ENCODE measurements at places on chromosomes 1 and 21.

DNA sequence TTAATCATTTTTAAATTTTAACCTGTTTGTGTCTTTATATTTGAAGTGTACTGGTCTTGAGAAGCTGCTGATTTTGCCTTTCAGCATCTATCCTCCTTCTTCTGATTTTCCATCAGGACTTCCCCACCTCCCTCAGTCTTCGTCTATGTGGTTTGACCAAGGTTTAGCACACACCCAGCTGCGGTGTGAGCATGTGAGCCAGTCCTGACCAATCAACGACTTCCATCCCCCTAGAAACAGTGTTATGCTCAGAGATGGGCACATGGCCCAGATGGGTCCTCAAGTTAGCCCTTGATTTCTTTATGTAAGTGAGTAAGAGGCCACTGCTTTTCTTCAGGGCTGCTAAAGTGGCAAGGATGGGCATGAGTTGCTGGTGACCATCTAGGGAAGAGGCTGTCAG lies 190.8 kb downstream of the MATN1 start:
- DNase-seq, result no peak

- no peak for DNase-seq
Observed at GRCh38 chr1:188668083-188668482, 1809.6 kb downstream of the BRINP3 start.

GRCh38 chr1:9263276-9263855 lies 28.8 kb downstream of the H6PD start:
- no peak for DNase-seq

- DNase-seq, result no peak
Observed at GRCh38 chr1:207691841-207692240, 46.9 kb downstream of the CR1L start.

DNA sequence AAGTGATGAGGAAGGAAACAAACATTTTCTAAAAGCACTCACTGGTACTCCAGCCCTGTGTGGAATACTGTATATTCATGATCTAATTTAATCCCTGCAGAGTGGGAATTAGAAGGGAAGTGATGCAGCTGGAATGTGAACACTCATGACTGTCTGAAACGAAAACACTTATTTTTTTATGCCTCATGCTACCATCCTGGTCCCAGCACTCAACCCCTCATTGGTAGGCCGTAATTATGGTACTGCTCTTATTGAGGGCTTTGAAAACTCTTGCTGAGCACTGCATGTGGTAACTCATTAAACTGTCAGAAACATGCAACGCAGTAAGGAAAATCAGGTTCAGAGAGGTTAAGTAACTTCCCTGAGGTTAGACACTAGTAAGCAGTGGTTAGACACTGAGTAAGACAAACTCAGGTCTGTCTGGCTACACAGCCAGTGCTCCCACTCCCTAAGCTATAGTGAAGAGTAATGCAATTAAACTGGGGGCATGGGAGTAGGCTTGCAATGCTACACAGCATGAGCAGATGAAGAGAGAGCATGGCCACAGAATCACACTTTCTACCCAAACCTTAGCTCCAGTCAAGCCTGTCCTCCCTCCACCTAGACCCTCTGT lies 17.3 kb upstream of the TNFSF4 start:
- DNase-seq, result no peak

DNA sequence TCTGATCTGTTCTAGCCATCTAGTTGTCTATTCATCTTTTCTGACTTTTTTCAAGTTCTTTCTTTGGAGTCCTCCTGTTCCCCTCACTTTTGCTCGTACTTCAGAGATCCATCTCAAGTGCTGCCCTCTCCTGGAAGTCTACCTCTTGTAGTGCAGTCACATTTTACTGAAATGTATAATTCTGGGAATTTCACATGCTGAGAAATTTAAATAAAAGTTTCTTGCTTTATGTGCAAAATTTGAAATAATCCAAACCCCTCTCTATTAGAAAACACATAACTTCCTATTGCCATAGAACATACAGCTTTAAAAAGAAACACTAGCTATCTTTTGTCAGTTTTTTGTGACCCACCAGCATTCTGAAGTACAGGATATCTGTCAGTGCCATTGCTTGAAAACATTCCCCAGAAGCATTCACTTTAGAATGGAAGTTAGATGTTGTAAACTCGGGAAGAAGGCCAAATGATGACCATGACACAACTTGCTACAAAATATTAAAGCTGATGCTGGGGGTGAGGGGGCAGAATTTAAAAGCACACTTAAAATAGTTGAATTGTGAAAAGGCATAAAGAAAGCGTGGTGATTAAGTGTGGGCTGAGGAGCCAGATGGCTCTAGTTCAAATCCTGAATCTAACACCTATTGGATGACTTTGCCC lies 22.0 kb downstream of the RLF start:
- DNase-seq, result no peak

GRCh38 chr1:169676001-169676400 lies 35.4 kb downstream of the SELL start:
- DNase-seq, result no peak

DNA sequence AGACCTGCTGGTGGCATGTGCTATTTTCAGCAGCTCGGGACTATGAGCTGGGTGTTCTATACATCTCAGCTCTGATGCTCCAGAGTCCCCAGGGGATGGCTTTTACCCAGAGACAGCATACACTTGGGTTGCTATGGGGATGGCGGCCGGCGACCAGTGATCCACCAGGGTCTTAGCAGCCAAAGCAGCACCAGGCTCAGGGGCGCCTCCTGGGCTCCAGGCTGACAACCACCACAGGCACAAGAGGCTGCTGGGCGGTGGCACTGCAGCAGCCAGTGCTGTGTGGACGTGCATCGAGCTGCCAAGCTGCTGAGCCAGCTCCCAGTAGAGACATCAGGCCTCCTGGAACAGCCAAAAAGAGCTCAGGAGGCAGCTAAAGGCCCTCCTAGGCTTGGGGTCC lies 37.6 kb upstream of the CLSTN1 start:
- no peak for DNase-seq
